ENCODE measurements at places on chromosomes 11 and 22.

- DNase-seq: no peak
Measured at GRCh38 chr11:72856551-72857345, 42.5 kb downstream of the ATG16L2 start.

- no peak for DNase-seq
Measured at GRCh38 chr11:44256673-44257291, 53.2 kb downstream of the ALX4 start.

GRCh38 chr22:48531108-48531507, 1296.6 kb downstream of the BRD1 start:
- no peak for DNase-seq

- no peak for DNase-seq
Measured at GRCh38 chr11:111549869-111550203, 9.3 kb downstream of the LAYN start.

DNA sequence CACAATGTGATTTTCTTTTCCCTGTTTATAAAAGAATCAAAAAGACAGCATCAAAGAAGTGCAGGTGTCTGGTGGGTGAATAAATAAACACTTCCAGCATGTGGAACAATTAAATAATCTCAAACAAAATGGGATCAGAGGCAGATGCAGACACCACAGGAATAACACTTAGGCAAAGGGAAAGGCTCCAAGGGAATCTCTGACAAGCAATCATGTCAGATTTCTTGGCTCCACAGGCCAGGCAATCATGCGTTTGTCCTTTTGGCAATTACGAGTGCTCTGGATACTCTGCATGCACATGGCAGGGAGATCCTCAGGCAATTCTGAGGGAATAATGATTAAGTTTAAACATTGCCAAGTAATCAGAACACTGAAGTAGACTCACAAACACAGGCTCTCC, 403.5 kb upstream of the LUZP2 start:
- DNase-seq: no peak

DNA sequence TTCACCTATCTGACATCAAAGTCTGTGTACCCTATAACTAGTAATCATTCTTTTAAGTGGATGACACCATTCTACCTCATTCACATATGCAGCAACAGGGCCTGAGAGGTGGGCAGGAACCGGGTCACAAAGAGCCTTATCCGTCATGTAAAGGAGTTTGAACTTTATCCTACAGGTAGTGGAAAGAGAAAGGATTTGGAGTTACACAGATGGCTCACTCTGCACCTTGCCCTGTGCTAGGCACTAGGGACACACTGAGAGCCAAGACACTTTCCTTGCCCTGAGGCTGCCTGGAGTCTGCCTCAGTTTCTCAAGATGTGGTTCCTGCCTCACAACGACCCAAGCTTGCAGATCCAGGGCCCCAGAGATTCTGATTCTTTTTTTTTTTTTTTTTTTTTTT, 14.3 kb upstream of the ACER3 start:
- DNase-seq: no peak
